ENCODE measurements at places on chromosomes 3 and 15.

DNA sequence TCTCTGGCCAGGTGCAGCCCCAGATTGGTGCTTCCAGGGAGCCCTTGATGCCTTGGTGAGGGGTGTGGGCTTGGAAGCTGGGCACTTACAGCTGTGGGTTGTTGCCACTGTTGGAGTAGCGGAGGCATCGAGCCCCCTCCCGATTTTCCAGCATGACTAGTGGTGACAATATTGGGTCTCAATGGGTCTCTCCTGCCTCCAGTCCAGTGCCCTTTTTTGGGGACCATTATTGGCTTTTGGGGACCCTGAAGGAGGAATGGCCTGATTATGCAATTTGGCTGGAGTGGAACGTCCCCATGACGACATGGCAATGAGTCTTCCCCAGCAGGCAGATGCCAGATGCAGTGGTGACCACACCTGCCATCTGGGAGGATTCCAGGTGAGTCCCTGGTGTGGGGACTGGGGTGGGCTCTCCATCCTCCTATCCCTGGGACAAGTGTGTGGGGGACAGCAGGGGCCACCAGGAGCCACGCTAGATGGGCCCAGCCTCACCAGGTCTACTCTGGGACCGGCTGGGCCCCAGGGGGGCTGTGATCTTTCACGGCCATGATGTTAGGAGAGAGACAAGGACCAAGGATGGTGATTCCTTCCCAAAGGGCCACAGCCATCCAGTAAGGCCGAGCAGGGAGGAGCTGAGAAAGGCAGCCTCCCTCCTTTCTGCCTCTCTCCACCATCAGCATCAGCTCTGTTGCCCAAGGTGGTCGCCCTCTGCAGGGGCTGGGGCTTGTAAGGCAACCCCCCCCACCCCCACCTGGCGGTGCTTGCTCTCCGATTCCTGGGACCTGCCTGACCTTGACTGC is 196.8 kb downstream of the GOLGA6L6 start:
- DNase-seq, result no peak

DNA sequence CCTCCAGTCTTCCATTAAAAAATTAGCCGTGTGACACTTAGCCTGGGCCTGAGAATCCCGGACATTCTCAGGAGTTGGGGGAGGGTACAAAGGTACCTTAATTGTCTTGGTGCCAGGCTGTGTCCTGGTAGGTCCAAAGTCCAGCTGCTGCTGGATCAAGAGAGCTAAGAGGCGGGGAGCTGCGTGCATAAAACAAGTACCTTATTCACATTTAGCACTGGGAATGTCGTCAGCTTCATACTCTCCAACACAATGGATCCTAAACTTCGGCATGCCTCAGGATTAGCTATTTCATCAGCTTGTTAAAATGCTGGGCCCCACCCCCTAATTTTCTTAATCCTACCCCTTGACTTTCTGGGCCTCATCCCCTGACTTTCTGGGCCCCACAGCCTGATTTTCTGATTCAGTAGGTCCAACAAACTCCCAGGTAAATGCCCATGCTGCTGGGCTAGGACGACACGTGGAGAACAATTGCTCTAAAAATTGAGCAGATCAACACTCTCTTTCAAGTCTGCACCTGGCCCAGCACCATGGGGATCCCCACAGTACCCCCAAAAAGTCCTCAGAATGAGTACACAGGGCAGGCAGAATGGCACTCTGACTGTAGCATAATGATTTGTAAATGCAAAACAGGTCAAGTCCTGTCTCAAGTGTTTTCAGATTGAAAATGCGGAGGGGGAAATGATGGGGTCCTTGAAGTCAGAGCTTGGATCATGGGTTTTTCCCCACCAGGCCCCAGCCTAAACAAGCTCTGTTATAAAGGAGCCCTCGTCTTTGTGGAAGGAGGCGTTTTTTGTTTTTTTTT is 5.6 kb upstream of the AEN start:
- no peak for DNase-seq

DNA sequence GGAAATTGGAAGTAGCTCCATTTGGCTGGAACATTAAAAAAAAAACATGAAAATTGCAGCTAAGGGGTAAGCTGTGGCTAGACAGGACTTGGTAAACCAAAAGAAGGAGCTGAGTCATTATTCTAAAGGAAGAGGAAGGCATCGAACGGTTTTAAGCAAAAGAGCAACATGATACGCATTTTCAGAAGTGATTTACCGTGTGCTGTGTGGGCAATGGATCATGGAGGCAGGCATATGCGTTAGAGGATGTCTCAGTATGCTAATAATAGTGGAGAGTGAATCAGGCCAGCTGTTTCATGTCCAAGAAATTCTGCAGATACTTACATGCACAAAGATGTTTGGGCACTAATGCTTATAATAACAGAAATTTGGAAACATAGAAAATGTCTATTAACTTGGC is 409.1 kb upstream of the ATP11B start:
- no peak for DNase-seq

DNA sequence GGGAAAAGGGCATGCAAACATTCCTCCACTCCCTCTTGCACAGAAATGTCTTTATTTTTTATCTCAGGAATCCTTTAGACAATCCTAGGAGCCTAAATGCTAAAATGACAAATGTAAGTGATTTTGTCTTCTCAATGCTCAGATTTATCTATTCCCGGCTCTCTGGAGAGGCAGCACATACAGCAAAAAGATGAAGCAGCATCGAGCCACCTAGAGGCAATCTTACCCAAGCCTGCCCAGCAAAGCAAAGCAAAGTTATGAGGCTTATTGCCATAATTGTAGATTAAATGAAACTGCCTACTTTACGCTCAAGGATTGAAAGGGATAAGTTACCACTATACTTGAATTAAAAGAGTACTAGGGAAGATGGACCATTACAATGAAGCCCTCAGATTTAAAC is 750.4 kb upstream of the NR2F2 start:
- DNase-seq, result no peak

DNA sequence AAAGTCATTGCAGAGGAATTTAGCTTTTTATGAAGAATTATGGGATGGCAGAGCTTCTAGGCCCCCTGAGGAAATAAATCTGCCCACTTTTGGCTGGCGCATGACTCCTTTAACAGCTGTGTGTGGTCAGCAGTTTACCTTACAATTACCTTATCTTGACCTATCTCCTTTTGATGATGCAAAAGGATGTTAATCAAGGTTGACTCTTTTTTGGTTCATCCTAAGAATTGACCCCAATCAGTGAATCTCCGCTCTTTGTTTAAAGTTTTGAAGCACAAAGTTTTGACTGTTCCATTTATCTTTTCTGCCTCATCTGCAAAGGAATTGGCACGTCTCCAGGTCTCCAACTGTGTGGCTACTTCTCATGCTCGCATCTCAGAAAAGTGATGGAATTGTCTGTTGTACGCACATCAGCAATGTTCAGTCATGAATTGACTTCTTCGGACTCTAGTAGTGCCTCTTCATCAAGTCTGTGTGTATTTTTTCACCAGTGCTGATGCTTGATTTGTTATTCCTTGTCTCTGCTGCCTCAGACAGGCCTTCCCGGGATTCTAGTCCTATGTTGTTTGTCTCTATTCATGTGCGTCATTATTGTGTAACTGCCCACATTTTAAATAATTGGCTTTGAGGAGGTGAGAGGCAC is 196.2 kb upstream of the CFAP20DC start:
- DNase-seq, result no peak

DNA sequence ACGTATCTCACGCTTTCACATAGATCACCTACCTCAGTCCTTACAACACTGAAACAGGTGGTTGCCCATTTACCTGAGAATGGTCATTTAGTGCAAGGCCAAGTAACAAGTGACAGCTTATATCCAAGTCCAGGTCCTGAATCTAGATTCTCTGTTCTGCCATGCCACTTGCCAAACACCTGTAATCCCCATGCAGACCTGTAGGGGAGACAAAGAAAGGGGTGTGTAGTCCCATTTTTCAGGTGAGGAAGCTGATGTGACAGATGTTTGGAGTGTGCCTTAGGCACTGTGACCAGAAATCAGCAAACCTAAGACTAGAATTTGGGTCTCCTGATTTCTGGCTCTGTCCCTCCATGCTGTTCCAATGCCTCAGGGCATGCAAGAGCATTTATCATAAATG is 12.7 kb downstream of the ZNF35 start:
- no peak for DNase-seq

DNA sequence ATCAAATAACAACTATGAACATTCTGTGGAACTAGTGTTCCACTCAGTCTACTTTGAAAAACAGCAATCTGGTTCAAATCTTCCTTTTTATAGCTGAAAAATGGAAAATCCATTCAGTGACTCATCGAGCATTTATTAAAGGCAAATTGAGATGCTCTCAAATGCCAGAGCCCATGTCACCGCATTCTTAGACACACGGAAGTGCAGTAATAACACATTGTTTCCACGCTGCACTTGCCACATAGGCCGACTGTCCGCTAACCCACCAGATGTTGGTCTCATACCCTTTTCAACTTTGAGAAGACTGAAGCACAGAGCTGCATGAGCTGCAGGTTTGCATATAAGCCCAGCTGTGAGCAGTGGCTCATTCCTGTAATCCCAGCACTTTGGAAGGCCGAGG is 95.9 kb downstream of the TMEM266 start:
- DNase-seq, result no peak

DNA sequence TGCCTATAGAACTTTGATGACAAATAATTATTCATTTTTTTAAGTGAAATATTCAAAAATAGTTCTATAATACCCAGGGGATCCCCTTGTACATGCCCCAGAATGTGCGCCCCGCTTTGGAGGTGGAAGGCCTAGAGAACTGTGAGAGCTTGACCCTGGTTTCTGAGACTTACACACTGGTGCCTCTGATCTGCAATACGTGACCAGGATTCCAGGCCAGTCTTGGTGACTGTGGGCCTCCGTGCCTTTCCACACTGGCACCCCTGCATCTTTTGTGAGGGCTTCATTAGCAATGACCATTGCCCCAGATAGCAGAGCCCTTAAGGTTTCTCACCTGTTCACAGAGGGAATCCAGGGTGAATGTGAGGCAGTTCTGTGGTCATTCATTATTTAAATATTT is 44.0 kb downstream of the CLSTN2 start:
- no peak for DNase-seq

GRCh38 chr15:101001796-101002195 is 82.6 kb downstream of the LRRK1 start:
- no peak for DNase-seq

DNA sequence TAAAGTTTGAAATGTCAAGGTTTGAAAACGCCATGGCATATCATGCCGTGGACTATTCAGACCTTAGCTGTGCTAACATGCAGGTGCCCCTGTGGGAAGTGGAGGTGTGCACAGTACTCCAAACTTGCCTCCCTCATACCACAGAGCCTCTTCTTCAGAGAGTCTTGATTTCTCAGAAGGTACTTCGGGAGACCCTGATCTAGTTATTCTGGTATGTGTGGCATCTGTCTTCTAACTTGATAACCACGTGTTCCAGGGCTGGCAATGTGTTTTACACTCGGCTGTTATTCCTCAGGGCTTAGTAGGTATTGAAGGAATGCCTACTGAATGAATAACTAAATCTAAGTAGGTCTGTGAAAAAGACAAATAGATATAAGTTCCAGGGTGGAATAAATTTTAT is 309.9 kb downstream of the CLSTN2 start:
- DNase-seq, result no peak

DNA sequence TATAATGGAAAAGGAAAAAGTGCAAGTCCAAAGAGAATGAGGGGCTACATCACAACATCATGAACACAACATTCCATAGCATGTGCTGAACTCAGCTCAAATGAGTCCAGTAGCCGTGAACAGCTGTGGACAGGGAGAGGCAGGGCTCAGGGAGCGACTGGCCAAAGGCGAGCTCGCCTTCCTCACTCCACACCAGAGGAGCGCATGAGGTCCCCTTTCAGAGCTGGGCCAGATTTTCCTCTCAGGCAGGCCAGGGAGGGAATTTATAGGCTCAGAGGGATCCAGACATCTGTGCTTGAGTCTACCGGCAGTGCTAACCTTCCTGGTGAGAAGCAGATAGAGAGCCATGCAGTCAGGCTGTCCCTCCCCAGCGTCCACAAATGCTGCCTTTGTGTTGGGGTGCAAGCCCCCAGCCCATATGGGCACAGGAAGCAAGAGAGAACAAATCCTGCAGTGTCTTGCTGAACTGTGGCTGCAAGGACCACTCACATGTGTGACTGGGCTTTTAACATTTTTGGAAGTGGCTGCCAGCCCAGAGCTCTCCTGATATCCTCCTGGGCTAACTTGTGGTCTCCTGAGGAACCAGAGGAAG is 32.5 kb downstream of the ARHGEF3 start:
- DNase-seq, result no peak
